Glutamatergic neuron (in vitro differentiated cells): ENCODE measurements at places on chromosomes 16 and 17. TPM values are rescaled to one million over a fixed set of nuclear protein-coding genes. Genes with fewer than 3 reads are reported as not detected.

Gene ACSM2A
- not detected for total RNA-seq

Gene SPECC1
- 60.6 TPM for total RNA-seq

Gene TEKT3
- 0.54 TPM for total RNA-seq

Gene TERB1
- total RNA-seq = 0.39 TPM

Gene KRT15
- not detected for total RNA-seq

Gene PYY
- not detected for total RNA-seq

Gene TEKT1
- total RNA-seq = not detected

Gene OR4D1
- total RNA-seq = not detected

Gene GLYR1
- total RNA-seq = 133 TPM

Gene MBTD1
- total RNA-seq = 32.3 TPM

Gene C16orf46
- total RNA-seq = 1.0 TPM

Gene KRT32
- total RNA-seq = not detected

Gene SLC46A1
- 6.3 TPM for total RNA-seq

Gene WNT3
- 1.7 TPM for total RNA-seq

Gene KRT31
- not detected for total RNA-seq

Gene SPN
- total RNA-seq = 0.27 TPM

Gene MYO15B
- total RNA-seq = 82.6 TPM

Gene C16orf96
- total RNA-seq = 0.83 TPM

Gene ABCA8
- not detected for total RNA-seq

Gene IKZF3
- total RNA-seq = not detected

Gene ABCC12
- not detected for total RNA-seq

Gene ZNF646
- total RNA-seq = 33.1 TPM

Gene MT1B
- not detected for total RNA-seq

Gene CDRT15L2
- total RNA-seq = not detected

Gene ARRB2
- total RNA-seq = 106 TPM

Gene TTLL6
- 35.4 TPM for total RNA-seq

Gene FNDC8
- not detected for total RNA-seq

Gene GPR142
- total RNA-seq = 20.7 TPM

Gene KRT26
- total RNA-seq = not detected

Gene KRTAP3-2
- not detected for total RNA-seq

Gene ABI3
- total RNA-seq = not detected

Gene CD300LG
- not detected for total RNA-seq

Gene SNAI3
- total RNA-seq = not detected

Gene KRTAP17-1
- total RNA-seq = not detected

Gene GRB7
- not detected for total RNA-seq

Gene AARSD1
- total RNA-seq = 73.9 TPM

Gene PTGES3L
- total RNA-seq = 4.1 TPM
